Fibroblast of skin of left quadriceps (primary cell): ENCODE measurements at places on chromosomes 5 and 9.

DNA sequence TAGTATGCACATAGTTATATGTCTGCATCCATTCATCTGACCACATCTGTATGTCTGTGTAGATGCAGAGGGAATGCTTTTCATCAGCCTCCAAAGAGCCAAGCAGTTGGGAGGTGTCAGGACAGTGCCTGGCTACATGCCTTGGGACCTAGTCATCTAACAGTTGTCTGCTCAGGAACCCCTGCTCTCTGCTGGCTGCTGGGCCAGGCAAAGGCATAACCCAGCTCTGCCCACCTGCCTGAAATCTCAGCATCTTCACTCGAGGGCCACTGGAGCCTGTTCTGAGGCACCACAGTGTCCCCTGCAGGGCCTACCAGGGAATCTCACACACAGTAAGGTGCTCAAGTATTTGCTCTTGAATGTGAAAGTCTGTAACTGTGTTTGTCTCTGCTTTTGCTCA lies 3.7 kb downstream of the C9orf50 start:
- DNase-seq = peak; percentile 39

DNA sequence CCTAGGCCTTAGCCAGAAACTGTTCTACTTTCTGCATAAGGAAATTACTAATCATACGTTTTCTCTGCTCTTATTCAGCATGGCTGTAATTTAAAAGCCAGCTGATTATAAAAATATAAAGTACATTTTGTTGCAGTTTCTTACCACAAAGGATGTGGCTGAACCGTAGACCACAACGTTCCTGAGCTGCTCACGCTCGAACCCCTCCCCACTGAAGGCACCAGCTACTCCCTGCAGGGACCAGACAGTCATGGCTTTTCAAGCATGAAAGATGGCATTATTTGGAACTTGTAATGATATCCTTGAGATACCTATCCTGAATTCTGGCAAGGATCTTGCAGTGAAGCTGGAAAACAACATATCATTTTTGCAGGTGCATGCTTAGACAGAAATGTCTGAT lies 91.8 kb upstream of the DMRT1 start:
- DNase-seq = no peak

GRCh38 chr5:173592050-173592669 lies 24.3 kb downstream of the BOD1 start:
- DNase-seq = no peak

GRCh38 chr5:175815126-175815913 lies 56.1 kb upstream of the CPLX2 start:
- DNase-seq = no peak

DNA sequence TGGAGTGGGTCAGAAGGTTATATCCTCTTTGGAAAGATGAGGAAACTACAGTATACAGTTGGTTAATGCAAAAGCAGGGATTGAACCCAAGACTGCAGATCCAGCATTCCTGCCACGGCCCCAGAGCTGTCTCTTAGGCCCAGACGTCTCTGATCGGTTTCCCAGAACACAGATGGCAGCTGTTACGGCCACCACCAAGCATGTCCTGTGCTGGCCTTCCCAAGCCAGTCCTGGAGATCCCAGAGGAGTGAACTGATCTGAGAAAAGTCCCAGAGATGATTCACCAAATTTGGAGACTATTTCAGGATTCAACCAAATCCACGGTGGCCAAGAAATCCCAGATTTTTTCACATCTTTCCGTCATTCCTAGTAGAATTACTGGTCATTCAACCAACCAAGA lies 20.1 kb downstream of the TNIP1 start:
- DNase-seq = no peak

- DNase-seq = no peak
Observed at GRCh38 chr5:67310169-67310568, 113.6 kb upstream of the CD180 start.

- peak; percentile 24 for DNase-seq
Observed at GRCh38 chr9:130607640-130608420, 28.5 kb downstream of the FUBP3 start.
